ENCODE measurements at places on chromosomes 1 and 21. TPM values are rescaled to one million over a fixed set of nuclear protein-coding genes. Genes with fewer than 3 reads are reported as not detected.

DNA sequence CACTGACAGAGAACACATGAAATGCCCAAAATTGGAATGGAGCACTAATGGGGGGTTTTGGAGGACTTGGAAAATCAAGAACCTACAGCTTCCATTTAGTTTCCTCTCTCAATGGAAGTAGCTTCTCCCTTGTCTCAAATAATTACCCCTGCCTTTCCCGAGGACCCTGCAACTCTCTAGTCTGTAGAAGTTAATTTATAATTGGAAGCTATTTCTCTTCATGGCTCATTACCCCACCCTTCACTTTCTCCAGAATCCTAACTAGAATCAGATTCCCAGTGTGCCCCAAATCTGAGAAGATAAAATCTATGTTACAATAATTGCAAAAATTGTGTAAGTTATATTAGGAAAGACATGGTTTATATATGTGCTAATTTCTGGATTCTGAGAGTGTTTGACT lies 181.5 kb upstream of the ATP1B1 start:
- no peak overlapping the region for H3K27ac ChIP-seq
- DNase-seq, result no peak
- no peak overlapping the region for H3K4me3 ChIP-seq
- H3K36me3 ChIP-seq, result no peaks in the 10 kb centered on the region

DNA sequence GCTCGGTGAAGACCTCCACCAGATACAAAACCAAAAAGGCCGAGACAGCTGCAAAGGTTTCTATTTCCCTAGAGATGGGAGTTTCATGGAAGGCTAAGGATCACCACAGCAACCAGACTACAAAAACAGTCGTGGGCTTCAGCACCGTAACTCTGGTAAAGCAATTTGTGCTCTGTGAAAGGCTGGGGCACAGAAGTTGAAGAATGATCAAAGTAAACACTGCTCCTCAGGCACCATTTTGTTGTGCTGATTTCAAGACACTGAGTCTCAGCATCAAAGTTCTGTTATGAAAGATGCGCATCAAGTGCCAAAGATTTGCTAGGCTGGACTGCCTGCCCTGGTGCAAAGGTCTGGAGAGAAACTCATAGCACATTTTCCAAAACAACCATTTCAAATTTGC lies 116.2 kb downstream of the TGFBR3 start:
- H3K4me1 ChIP-seq, result no peaks in the 10 kb centered on the region
- H3K4me3 ChIP-seq, result no peak overlapping the region
- peaks cover 5% of the 10 kb centered on the region for H3K36me3 ChIP-seq

GRCh38 chr1:233031521-233031920 lies 81.1 kb downstream of the NTPCR start:
- H3K36me3 ChIP-seq, result no peaks in the 10 kb centered on the region
- H3K4me3 ChIP-seq, result no peak overlapping the region
- H3K4me1 ChIP-seq, result no peaks in the 10 kb centered on the region
- DNase-seq, result no peak
- H3K27ac ChIP-seq, result no peak overlapping the region

DNA sequence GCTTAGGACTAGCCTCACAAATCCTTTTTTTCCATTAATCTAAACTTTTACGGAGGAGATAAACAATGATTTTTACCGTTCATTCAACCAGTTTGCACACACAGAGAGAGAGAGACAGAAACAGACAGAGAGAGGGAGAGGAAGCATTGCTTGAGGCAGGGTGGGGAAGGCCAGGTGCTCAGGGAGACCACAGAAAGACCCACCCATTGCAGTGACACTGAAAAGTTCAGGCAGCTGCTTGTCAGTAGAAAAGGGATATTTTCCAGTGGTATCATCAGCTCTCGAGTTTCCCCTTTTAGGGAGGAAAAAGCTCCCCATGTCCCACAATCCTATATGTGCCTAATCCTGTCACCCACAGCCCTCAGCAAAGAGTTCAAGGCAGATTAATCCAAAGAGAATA lies 27.2 kb downstream of the TCP10L start:
- no peak for DNase-seq
- H3K4me1 ChIP-seq, result no peaks in the 10 kb centered on the region
- H3K27ac ChIP-seq, result no peak overlapping the region
- H3K27me3 ChIP-seq, result no peaks in the 10 kb centered on the region
- H3K36me3 ChIP-seq, result no peaks in the 10 kb centered on the region

- H3K4me1 ChIP-seq, result no peaks in the 10 kb centered on the region
- no peak for DNase-seq
- H3K36me3 ChIP-seq, result peaks cover 4% of the 10 kb centered on the region
- H3K27me3 ChIP-seq, result no peaks in the 10 kb centered on the region
- H3K4me3 ChIP-seq, result no peak overlapping the region
Observed at GRCh38 chr1:167911413-167911812, 2.5 kb downstream of the ADCY10 start.

GRCh38 chr1:34052565-34052964 lies 112.5 kb downstream of the CSMD2 start:
- DNase-seq, result no peak
- H3K4me1 ChIP-seq, result peaks cover 5% of the 10 kb centered on the region
- no peak overlapping the region for H3K4me3 ChIP-seq
- H3K27me3 ChIP-seq, result no peaks in the 10 kb centered on the region

- no peak overlapping the region for H3K27ac ChIP-seq
- H3K4me3 ChIP-seq, result no peak overlapping the region
- H3K27me3 ChIP-seq, result no peaks in the 10 kb centered on the region
- H3K4me1 ChIP-seq, result peaks cover 22% of the 10 kb centered on the region
- no peak for DNase-seq
Observed at GRCh38 chr1:182384387-182384960, 7.1 kb downstream of the GLUL start.

The SPATA6 gene
- 20.3 TPM for total RNA-seq

The KRTAP10-3 gene
- total RNA-seq, result not detected

GRCh38 chr1:113403065-113403464 lies 12.8 kb downstream of the MAGI3 start:
- H3K36me3 ChIP-seq, result no peaks in the 10 kb centered on the region
- no peak overlapping the region for H3K27ac ChIP-seq
- H3K27me3 ChIP-seq, result no peaks in the 10 kb centered on the region
- H3K4me3 ChIP-seq, result no peak overlapping the region
- no peaks in the 10 kb centered on the region for H3K4me1 ChIP-seq

- H3K36me3 ChIP-seq, result no peaks in the 10 kb centered on the region
- DNase-seq, result no peak
- H3K27ac ChIP-seq, result no peak overlapping the region
- no peak overlapping the region for H3K4me3 ChIP-seq
- no peaks in the 10 kb centered on the region for H3K27me3 ChIP-seq
- H3K4me1 ChIP-seq, result no peaks in the 10 kb centered on the region
Observed at GRCh38 chr1:48047116-48047515, 49.9 kb upstream of the TRABD2B start.

DNA sequence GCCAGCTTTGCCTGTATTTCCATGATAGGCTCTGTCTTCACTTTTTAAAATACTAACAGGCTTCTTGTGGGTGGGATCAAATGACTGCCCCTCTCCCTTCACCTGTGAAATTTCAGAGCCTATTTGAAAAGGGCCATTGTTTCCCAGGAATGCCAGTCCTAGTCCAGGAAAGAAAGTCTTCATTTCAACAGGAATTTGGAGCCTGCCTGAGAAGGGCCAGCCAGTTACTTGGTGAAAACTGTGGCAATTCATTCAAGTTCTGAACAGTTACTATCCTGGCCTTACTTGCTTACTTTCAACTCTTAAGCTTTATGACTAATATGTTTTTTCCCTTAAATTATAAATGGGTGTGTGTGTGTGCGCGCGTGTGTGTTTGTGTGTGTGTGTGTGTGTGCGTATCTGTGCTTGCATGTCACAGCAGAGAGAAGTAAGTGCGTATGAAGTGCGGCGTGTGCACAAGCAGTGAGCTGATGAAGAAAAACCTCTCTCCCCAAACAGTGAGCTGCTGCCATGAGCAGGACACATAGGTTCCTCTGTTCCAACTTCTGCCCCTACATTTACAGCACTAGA lies 67.5 kb upstream of the RNPC3 start:
- no peaks in the 10 kb centered on the region for H3K4me1 ChIP-seq
- no peaks in the 10 kb centered on the region for H3K27me3 ChIP-seq
- no peak overlapping the region for H3K4me3 ChIP-seq
- H3K36me3 ChIP-seq, result no peaks in the 10 kb centered on the region
- no peak overlapping the region for H3K27ac ChIP-seq

Data from sigmoid colon (tissue), 7 donors.